ENCODE measurements at places on chromosomes 3 and 15.

DNA sequence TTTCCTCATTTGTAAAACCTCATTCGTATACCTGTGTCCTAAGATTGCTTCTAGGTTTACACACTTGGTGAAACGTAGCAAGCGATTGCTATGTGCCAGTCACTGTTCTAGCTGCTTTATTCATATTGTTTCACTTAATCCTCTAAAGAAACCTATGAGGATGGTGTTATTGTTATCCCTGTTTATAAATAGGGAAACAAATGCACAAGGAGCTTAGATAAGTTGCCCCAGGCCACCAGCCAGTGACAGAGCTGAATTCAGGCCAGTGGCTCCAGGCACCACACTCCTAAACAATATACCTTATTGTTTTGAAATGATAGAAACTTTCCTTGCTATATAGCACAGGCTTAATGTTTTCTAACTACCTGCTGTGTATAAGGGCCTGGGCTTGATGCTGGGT is 44.0 kb downstream of the LPP start:
- no peak for DNase-seq

DNA sequence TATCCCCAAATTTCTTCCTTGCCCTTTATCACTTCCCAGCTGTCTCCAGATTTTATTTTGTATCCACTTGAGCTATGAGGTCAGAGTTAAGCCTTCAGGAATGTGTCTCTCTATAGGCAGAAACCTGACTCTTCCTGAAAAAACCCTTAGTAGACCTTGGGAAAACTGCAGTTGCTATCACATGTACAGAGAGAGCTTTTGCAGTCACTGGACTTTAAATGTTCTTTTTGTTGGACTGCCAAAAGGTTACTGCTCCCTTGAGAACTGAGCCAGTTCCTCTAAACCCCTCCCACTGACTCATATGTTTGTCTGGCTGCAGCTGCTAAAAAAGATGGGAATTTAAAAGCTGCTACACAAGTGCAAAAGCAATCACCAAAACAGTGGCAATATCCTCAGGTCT is 169.1 kb upstream of the CCDC54 start:
- DNase-seq = peak; percentile 99

- DNase-seq = no peak
These were observed 318.1 kb upstream of the WNT5A start for GRCh38 chr3:55805169-55805568.

GRCh38 chr3:72748659-72749058 is 99.6 kb downstream of the SHQ1 start:
- no peak for DNase-seq

DNA sequence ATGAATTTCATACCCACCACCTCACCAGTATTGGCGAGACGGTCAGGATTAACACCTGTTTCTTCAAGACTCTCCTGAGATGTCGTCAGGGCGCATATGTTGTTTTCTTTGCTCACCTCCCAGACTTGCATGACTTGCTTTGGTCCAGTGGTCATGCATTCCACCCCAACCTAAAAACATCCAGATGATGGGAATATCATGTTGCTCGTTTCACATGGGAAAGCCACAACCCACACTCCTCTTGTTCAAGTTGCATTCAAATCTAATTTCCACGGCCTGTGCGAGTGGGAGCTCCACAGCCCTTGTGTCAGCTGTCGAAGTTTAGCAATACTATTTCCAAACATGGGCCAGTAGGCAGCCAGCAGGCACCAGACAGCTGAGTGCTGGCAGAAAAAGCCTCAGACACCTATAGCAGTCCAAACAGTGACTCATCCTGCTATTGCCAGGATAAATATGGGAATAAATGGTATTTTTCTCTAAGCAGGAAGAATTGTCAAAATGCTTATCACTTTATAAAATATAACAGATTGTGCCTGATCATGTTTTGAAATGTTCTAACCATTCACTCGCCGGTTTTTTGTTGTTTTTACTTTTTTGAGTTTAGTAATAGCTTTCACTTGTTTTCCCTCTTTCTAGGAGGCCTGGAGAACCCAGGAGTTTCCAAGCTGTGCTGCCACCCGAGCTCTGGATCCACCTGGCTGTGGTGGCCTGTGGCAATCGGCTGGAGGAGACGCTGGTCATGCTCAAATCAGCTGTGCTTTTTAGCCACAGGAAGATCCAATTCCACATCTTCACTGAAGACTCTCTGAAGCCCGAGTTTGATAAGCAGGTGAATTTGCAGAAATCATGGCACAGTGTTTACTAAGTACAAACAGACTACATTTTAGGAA is 20.1 kb downstream of the GXYLT2 start:
- DNase-seq = peak; percentile 85

DNA sequence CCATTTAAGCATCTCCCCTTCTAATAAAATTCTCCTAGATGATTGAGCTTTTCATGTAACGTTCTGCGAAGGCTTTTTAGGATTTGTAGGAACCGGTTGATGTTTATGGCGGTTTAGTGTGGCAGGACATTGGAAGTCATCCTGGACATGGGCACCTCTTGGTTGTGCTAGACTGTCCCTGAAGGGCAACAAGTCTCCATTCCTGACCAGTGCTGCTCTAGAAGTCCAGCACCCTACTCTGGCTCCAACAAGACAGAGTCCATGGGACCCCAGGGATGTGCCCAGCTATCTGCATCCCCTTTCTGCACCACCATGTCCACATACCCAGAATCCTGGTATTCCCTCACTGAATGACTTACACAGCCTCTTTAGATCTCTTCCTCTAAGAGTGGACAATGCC is 46.4 kb downstream of the KCNAB1 start:
- no peak for DNase-seq

DNA sequence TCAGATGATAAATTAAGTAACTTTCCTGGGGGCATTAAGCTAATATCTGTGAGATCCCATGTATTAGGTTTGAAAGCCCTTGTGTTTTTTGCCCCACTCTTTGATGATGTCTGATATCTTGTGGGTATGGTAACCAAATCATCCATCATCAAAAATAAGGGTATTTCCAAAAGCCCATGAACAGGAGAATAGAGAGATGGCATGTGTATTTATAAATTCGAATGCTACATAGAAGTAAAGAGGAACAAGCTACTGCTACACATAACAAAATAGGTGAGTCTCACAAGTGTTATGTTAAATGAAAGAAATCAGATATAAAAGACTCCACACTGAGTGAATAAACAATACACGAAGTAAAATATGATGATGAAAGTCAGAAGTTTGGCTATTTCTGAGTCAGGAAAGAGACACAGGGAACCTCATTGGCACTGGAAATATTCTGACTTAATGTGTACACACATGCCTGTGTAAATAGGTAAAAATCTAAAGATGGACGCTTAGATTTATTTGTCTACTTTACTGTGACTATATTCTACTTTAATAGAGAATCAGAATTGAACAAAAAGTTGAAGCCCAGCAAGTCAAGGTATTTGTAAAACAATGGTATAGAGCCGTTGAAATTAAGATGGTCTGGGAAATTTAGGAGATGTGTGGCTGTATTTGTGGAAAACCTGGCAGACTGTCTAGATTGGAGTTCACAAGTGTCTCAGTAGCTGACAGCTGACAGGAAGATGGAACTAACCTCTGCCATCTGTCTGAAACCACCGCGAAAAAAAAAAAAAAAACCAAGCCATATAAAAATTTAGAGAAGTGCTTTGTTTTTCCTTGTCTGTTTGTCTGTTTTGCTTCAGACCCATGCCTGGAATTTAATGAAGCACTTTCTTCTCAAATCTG is 111.0 kb upstream of the TGFBR2 start:
- no peak for DNase-seq

DNA sequence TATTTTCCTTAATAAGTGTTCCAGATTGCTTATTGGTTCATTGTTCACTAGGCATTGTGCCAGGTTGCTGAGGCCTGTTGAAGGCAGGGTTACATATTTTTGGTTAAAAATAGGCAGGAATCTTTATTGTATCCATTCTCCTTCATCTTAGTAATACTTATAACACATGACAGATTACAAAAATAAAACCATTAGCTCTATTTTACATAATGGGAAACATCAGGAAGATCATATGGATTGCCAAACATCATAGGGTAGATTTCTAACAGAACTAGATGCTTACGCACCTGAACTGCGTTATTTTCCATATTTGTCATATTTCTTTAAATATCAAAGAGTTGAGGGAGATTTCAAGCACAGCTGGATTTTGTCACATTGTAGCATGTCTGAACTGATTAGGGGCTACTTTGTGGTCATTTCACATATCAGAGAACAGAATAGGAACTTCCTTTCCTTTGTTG is 462.9 kb upstream of the SGO1 start:
- peak; percentile 26 for DNase-seq

GRCh38 chr3:29144807-29145206 is 136.1 kb upstream of the RBMS3 start:
- DNase-seq = peak; percentile 65

DNA sequence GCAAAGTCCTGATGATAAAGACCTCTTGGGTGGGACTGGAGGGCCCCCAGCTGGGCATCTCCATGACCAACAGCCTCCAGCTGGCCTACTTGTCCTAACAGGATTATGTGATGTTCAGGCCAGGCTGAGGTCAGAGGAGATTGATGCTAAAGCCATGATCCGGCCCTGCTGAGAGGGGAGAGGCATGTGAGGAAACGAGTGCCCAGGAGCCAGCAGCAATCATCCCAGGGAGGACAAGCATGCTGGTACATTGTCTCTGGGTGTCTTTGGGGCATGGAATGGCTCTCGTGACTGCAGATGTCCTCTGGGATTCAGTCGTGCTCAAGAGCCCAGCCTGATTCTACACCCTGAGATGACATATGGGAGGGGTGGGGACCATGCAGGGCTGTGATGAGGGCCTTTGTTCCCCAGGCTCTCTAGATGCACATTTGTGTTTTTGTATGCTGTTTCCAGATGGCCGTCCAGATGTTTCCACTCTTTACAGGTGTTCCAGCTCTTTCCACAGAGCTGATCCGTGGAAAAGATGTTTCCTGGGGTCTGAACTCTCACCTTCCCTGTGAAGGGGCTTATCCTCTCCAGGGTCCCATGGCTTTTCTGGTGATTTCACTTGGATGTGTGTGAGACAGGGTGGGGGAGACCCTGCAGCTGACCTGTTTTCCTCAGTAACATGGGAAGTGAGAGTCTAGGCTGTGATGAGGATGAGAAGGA is 20.2 kb downstream of the SLC24A1 start:
- DNase-seq = no peak

DNA sequence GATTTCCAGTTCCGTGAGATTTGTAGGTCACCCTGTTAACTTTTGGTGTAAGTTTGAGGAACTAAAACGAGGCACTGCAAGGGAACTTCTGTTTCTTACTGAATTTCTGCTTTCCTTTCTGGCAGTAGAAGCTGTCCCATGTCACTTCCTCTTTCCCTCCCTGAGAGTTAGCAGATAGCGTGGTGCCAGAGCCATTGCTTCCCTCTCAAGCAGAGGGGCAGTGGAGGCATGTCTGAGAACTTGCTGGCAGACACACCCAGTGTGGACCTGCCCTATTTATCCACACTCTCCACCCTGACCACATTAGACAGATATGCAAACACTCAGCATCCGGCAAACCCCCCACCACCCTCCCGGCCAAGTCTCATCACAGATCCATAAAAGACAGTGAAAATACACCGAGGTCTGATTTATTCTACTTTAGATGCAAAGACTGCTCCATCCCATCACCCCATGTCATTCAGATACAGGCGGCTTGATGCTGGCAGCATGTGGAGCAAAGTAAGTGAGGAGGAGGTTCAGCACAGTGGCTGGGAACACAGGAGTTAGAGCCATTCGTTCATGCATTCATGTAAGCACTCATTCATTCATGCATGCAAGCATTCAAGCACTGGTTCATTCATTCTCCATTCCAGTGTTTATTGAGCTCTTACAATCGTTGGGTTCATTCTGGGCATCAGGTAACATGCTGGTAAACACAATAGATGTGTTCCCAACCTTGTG is 324.7 kb downstream of the SHQ1 start:
- no peak for DNase-seq

GRCh38 chr15:76347482-76348055 is 11.0 kb downstream of the ISL2 start:
- DNase-seq = no peak

- no peak for DNase-seq
These were observed 30.3 kb downstream of the ALDH1L1 start for GRCh38 chr3:126149960-126150515.

DNA sequence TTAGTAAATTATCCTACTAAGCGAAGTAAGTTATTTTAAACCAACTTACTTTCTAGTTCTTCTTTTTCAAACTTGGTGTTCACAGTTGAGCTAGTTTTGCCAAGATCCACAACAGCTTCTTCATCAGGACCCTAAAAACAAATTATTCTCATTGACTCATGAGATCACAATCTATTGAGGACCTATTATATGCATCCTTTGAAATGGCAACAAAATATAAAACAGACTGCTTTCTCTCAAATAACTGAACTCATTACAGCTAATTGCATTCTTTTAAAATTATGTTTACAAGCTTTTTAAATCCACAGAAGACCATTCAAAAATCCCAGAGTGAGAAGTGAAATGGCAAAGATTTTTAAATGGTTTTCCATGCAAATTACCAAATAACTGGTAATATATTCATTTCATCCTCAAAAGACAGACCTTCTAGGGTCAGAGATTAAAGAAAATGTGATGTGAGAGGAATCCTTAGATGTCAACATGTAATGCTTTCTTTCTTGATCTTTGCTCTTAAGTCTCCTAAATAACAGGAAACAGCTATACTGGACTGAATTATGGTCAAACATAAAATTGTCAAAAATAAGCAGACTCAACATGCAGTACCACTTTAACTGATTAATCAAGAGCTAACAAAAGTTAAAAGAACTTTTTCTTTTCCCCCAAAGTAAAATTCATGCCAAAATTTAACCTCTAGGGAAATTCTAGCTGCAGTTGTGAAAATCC is 31.7 kb downstream of the SLC4A7 start:
- DNase-seq = no peak

DNA sequence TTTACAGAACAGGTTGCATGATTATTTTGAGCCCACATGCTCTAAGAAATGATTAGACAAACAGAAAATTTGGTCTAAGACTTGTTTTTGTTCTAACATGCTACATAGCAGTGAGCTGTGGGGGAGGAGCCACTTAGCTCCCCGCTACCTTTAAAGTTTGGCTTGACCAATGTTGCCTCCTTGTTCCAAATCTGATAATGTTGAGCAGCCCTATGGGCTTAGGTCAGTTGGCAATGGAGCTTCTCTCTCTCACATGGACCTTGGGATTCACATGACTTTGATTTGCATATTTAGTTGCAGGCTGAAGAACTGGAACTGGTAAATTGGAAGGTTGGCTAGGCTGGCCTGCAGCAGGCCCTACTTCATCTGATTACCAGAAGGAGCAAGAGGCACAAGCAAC is 116.4 kb downstream of the EBLN2 start:
- DNase-seq = no peak

DNA sequence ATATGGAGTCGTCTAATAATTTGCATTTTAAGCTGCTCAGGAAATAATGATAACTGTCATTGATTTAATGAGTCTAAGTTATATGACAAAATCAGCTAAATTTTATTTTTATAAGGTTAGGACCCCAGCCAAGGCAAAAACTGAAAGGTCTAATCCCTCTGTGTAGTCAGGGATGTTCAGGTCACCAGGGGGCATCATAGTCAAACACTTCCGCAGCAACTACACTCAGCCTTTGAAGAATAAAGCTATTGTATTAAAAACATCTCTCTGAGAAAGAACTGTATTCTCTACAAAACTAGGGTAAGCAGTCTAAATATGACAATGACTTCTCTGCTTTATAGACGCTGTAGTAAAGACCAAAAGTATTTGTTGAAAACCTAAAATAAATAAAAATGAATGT is 15.0 kb downstream of the INTS14 start:
- DNase-seq = no peak
